ENCODE measurements at places on chromosomes 1 and 21.

DNA sequence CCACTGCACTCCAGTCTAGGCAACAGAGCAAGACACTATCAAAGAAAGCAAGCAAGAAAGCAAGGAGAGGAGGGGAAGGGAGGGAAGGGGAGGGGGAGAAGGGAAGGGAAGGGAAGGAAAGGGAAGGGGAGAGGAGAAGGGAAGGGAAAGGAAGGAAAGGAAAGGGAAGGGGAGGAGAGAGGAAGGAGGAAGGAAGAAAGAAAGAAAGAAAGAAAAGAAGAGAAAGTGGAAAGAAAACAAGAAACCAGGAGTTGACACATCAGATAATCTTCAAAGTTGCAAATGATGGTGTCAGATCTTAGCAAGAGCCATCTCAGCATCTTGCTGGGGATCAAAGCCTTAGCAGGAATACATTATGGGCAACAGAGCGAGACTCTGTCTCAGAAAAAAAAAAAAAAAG, 14.9 kb upstream of the CDA start:
- no peak for DNase-seq

DNA sequence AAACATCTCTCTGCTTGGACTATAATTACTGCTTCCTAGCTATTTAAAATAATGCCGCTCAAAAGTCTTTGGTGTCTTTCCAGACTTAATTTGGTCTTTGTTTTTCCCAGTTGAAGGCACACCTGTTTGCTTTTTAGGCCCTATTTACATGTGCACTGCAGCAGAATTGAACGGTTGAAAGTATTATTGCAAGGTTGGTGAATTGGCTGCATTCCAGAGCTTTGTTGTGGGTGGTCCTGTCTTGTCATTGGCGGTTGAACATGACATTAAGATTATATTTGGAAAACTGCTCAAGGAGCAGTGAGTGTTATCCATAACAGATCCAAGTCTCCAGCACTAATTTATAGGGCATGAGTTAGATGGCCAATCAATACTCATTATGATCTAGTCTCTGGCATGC, 656.3 kb downstream of the PTPRC start:
- DNase-seq: no peak

GRCh38 chr1:101310506-101310905, 73.7 kb downstream of the S1PR1 start:
- DNase-seq: no peak

GRCh38 chr1:33930346-33931110, 66.6 kb downstream of the HMGB4 start:
- DNase-seq: no peak

GRCh38 chr1:78471890-78472620, 18.7 kb upstream of the PTGFR start:
- DNase-seq: no peak
